HepG2 (cell line): ENCODE measurements at places on chromosomes 6 and 20. TPM values are rescaled to one million over a fixed set of nuclear protein-coding genes. Genes with fewer than 3 reads are reported as not detected.
A peak's percentile ranks its signal among the peaks of the same experiment; 100 is the strongest.

DUSP22 gene
- 29.1 and 32.8 TPM in 2 replicates for total RNA-seq

UNC5CL gene
- 0.87 and 2.4 TPM in 2 replicates for total RNA-seq

OPRL1 gene
- total RNA-seq, result 0.27 and 0.35 TPM in 2 replicates

BMP6 gene
- 0.09 TPM in 1 of 2 replicates, not detected in the other for total RNA-seq

SAMD5 gene
- total RNA-seq, result 0.02 and 0.04 TPM in 2 replicates

GRCh38 chr6:64815718-64816117 lies 891.3 kb downstream of the EYS start:
- H3K36me3 ChIP-seq, result no peaks in the 10 kb centered on the region
- peaks cover 7% of the 10 kb centered on the region; the same call in 1 of the 2 replicates for H3K4me1 ChIP-seq
- no peak overlapping the region for H3K4me3 ChIP-seq
- DNase-seq, result peak; percentile 63
- no peaks in the 10 kb centered on the region for H3K27me3 ChIP-seq

- no peak overlapping the region for H3K27ac ChIP-seq
- DNase-seq, result no peak
- no peaks in the 10 kb centered on the region for H3K36me3 ChIP-seq
- no peaks in the 10 kb centered on the region for H3K4me1 ChIP-seq
- H3K4me3 ChIP-seq, result no peak overlapping the region
- H3K27me3 ChIP-seq, result 0 out of 2 replicates have a peak, but pooled peaks cover 1% of the 10 kb centered on the region
Observed at GRCh38 chr6:13761361-13762036, 49.9 kb upstream of the RANBP9 start.

DNA sequence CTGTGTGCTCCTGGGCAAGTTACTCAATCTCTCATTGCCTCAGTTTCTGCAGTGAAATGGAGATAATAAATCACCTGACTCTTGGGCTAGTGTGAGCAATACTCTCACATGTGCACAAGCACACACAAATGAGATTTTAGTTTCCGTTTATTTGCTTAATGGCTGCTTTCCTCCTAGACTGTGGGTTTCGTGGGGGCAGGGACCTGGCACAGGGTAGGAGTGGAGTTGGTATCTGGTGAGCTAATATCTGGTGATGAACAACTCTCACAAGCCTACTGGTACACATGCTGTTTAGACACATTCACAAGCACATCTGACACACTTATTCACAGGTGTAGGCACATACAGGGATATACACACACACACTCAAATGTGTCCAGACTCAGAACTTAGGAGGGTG lies 73.8 kb downstream of the TOX2 start:
- no peaks in the 10 kb centered on the region for H3K4me1 ChIP-seq
- no peak for DNase-seq
- peaks cover 3% of the 10 kb centered on the region; the same call in 2 of the 3 replicates for H3K27me3 ChIP-seq
- H3K4me3 ChIP-seq, result no peak overlapping the region

DNA sequence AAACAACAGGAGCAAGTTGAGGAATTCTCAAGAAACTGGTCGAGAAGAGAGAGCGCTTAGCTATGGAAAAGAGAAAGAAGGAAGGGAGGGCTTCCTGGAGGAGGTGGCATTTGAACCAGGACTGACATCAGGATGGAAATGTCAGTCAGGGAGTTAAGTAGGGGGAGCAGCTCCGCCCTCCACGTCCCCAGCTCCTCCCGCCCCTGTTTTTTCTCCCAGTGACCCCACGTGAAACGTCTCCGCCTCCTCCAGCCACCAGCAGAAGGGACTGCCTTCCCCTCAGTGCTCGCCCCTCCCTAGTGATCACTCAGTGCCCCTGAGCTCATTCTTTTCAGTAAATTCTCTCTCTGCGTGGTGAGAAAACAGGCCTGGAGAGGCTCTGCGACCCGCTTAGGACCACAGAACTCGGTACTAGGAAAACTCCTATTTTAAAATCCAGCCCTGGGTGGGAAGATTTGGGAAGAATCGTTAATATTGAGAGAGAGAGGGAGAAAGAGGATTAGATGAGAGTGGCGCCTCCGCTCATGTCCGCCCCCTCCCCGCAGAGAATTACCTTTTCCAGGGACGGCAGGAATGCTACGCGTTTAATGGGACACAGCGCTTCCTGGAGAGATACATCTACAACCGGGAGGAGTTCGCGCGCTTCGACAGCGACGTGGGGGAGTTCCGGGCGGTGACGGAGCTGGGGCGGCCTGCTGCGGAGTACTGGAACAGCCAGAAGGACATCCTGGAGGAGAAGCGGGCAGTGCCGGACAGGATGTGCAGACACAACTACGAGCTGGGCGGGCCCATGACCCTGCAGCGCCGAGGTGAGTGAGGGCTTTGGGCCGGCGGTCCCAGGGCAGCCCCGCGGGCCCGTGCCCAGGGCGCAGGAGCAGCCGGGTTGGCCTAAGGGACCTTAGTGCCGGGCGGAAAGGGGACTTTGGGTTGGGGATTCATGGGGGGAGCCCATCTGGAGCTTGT lies 4.6 kb downstream of the HLA-DPB1 start:
- no peaks in the 10 kb centered on the region for H3K36me3 ChIP-seq
- no peak for DNase-seq
- H3K27ac ChIP-seq, result no peak overlapping the region
- peaks cover 37% of the 10 kb centered on the region for H3K27me3 ChIP-seq
- no peaks in the 10 kb centered on the region for H3K4me1 ChIP-seq

DNA sequence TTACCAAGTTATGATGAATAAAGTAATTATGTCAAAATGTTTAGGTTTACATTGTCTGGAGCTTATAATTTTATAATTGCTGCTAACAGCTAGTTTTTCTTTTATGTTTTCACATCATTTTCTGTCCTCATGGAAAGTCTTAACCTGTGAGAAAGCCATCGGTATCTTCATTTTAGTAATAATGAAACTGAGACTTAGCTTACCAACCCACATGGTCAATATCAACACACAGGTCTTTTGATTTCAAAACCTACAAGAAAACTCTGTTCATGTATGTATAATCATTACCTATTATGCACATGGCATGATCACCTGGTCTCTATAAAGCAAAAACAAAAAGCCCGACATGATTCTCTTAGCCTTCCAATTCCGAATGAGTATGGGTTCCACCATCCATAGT lies 61.9 kb downstream of the KCNQ5 start:
- no peak overlapping the region for H3K27ac ChIP-seq
- DNase-seq, result no peak
- no peaks in the 10 kb centered on the region for H3K27me3 ChIP-seq

- H3K4me1 ChIP-seq, result peaks cover 71% of the 10 kb centered on the region
- H3K27me3 ChIP-seq, result no peaks in the 10 kb centered on the region
- H3K4me3 ChIP-seq, result peak overlapping the region; percentile 67
- no peaks in the 10 kb centered on the region for H3K36me3 ChIP-seq
- DNase-seq, result peak; percentile 80
Observed at GRCh38 chr6:3162565-3163247, 5.4 kb upstream of the TUBB2A start.

- H3K4me1 ChIP-seq, result no peaks in the 10 kb centered on the region
- no peak for DNase-seq
- no peak overlapping the region for H3K27ac ChIP-seq
Observed at GRCh38 chr20:47058236-47058635, 163.6 kb downstream of the EYA2 start.

DNA sequence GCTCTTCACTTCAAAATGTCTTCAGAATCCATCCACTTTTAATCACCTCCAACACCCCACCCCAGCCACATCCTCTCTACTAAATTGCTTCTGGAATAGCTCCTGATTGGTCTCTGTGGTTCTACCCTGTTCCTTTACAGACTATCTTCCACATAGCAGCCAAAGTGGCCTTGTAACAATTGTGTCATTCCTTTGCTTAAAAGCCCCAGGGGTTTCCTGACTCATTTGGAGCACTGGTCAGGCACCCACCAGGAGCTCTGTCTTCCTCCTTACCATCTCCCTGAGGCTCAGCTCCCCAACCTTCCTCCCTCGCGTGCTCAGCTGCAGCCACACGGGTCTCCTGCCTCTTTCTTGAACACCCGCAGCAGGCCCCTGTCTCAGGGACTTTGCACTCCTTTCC lies 126.8 kb downstream of the HIVEP1 start:
- DNase-seq, result no peak
- no peak overlapping the region for H3K27ac ChIP-seq
- H3K36me3 ChIP-seq, result peaks cover 7% of the 10 kb centered on the region
- peaks cover 14% of the 10 kb centered on the region for H3K4me1 ChIP-seq
- H3K4me3 ChIP-seq, result no peak overlapping the region
- no peaks in the 10 kb centered on the region for H3K27me3 ChIP-seq

- H3K27ac ChIP-seq, result no peak overlapping the region
- DNase-seq, result no peak
- H3K4me3 ChIP-seq, result no peak overlapping the region
- H3K36me3 ChIP-seq, result no peaks in the 10 kb centered on the region
- H3K4me1 ChIP-seq, result no peaks in the 10 kb centered on the region
- no peaks in the 10 kb centered on the region; the same call in 1 of the 3 replicates for H3K27me3 ChIP-seq
Observed at GRCh38 chr20:6783752-6784151, 16.3 kb downstream of the BMP2 start.

GRCh38 chr6:83914953-83915352 lies 55.5 kb downstream of the CYB5R4 start:
- no peak for DNase-seq
- H3K36me3 ChIP-seq, result no peaks in the 10 kb centered on the region; the same call in 1 of the 2 replicates
- H3K27me3 ChIP-seq, result no peaks in the 10 kb centered on the region

DNA sequence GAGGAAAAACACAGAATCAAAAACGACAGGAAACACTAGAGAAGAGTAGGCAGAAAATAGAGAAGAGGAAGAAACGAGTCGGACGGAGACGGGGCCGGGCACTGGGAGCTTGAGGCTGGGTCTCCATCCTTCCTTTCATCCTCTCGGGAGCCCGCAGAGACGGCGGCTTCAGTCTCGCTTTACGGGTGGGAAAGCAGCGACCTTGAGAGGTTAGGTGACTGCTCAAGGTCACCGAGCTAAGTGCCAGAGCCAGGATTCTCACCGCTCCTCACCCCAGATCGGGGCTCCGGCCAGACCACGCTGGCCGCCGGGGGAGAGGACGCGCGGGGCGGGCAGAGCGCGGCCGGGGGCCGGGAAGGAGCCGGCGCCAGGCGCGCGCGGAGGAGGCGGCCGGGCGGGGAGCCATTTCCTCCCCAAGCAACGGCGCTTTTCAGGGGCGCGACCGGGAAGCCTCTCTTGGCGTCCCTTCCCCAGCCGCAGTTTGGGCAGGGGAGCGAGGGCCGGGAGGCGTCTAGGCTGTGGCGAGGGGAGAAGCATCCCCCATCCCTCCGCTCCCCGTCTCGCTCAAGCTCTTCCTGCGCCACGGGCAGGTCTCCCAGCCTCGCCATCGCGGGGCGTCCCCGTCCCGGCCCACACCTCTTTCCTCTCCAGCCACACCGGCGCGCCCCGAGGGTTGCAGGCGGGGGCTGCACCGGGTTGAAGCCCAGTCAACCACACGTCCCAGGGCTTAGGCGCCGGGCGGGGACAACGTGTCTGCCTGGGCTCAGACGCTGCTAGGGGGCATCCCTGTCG lies 24.1 kb upstream of the MAP3K7 start:
- H3K4me1 ChIP-seq, result 0 out of 2 replicates have a peak, but pooled peaks cover 7% of the 10 kb centered on the region
- H3K36me3 ChIP-seq, result no peaks in the 10 kb centered on the region
- peak overlapping the region; percentile 66 for H3K4me3 ChIP-seq
- H3K27me3 ChIP-seq, result peaks cover 2% of the 10 kb centered on the region; the same call in 1 of the 2 replicates

GRCh38 chr6:96721227-96721626 lies 116.0 kb downstream of the GPR63 start:
- no peak overlapping the region for H3K27ac ChIP-seq
- no peaks in the 10 kb centered on the region for H3K4me1 ChIP-seq
- DNase-seq, result no peak
- no peak overlapping the region for H3K4me3 ChIP-seq
- no peaks in the 10 kb centered on the region; the same call in 1 of the 2 replicates for H3K27me3 ChIP-seq

- H3K36me3 ChIP-seq, result no peaks in the 10 kb centered on the region
- no peak overlapping the region for H3K4me3 ChIP-seq
- DNase-seq, result no peak
- H3K4me1 ChIP-seq, result no peaks in the 10 kb centered on the region
- no peak overlapping the region for H3K27ac ChIP-seq
Observed at GRCh38 chr20:57478176-57478575, 46.8 kb downstream of the CTCFL start.

- H3K36me3 ChIP-seq, result no peaks in the 10 kb centered on the region
- DNase-seq, result no peak
Observed at GRCh38 chr6:74568861-74569260, 637.0 kb downstream of the COL12A1 start.

GRCh38 chr20:48373555-48373934 lies 454.3 kb downstream of the PREX1 start:
- H3K27me3 ChIP-seq, result no peaks in the 10 kb centered on the region
- no peak for DNase-seq
- peak overlapping the region; percentile 90 for H3K27ac ChIP-seq
- no peaks in the 10 kb centered on the region for H3K36me3 ChIP-seq
- H3K4me1 ChIP-seq, result peaks cover 91% of the 10 kb centered on the region
- H3K4me3 ChIP-seq, result no peak overlapping the region

- H3K36me3 ChIP-seq, result no peaks in the 10 kb centered on the region
- no peak within 1 kb of the TSS for H3K4me3 ChIP-seq
- H3K27ac ChIP-seq, result no peak within 1 kb of the TSS
- H3K27me3 ChIP-seq, result peaks cover 22% of the 10 kb centered on the region; the same call in 2 of the 3 replicates
- DNase-seq, result no peak
Observed at GRCh38 chr6:28525496-28526039, at the start of gene GPX5. GPX5 (plus strand) TSS chr6:28525881; CDS start chr6:28526014, 133 bp downstream.

- H3K27ac ChIP-seq, result no peak overlapping the region
- H3K4me3 ChIP-seq, result no peak overlapping the region
- no peaks in the 10 kb centered on the region for H3K27me3 ChIP-seq
- no peaks in the 10 kb centered on the region for H3K36me3 ChIP-seq
Observed at GRCh38 chr6:99241905-99242534, 107.5 kb downstream of the FAXC start.

GRCh38 chr6:111551521-111552231 lies 54.0 kb downstream of the TRAF3IP2 start:
- no peaks in the 10 kb centered on the region for H3K36me3 ChIP-seq
- peaks cover 16% of the 10 kb centered on the region for H3K4me1 ChIP-seq
- H3K27ac ChIP-seq, result no peak overlapping the region
- no peaks in the 10 kb centered on the region for H3K27me3 ChIP-seq
- peak; percentile 52 for DNase-seq
